SW 1271 (cell line): ENCODE measurements at places on chromosomes 2 and 18.

- no peak for DNase-seq
Observed at GRCh38 chr2:54604871-54605270, 118.6 kb upstream of the EML6 start.

DNA sequence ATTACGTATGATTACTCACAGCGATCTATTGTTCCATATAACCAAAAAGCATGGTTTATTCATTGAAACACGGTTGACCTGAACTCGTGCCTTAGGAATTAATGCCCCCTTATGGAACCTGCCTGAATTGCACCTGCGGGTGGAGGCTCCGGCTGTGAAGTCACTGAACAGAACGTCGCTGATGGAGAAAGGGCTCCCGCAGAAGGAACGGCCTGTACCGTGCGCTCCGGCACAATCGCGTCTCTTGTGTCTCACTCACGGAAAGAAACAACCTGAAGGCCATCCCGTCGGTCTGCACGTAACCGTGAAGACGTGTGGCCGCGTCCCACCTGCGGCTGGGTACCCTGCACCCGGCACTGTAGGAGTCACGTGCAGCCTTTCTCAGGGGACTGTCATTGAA lies 133.1 kb downstream of the NFATC1 start:
- peak; percentile 5 for DNase-seq

DNA sequence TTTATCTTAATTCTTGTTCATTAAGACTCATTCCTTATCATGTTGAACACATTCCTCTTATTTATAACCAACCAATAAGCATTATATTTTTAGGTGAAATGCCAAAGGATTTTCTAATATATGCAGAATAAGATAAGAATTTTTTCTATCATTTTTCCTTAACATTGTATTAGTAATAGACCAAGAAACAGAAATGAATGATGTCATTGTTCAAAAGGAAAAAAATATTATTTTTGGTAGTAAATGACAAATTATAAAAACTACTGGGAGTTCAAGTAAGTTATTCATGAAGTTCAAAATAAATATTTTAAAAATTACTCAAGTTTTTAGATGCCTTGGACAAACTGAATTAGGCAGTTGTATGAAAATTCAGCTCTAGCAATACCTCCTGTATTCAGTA lies 25.5 kb downstream of the DCAF17 start:
- DNase-seq, result no peak

DNA sequence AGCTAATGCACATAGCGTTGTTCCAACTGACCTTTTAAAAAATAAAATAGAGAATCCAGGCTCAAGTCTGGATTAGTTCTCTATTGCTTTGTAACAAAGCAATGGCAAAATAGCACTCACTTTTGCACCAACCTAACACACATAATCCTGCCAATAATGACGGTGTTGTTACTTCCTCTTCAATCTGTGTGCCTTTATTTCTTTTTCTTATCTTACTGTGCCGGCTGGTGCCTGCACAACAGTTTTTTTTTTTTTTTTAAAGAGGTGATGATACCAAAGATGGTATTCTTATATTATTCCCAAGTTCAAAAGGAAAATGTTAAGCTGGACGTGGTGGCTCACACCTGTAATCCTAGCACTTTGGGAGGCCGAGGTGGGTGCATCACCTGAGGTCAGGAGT lies 3.4 kb downstream of the PLB1 start:
- no peak for DNase-seq

DNA sequence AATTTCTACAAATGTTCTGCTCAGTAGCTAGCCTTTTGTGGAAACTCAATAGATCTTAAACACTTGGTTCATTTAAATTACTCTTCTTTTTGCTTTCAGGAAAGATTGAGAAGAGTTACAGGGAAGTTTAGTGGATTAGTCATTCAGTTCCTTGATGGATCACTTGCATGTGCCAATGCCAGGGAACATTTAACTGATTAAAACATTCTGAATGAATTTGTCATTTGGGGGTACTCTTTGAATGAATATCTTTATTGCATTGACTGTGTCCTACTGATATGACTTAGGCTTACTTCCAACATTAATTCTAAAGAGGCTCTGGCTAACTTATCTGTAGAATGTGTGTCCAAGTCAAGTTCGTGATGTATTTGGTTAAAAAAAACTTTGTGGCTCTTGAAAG lies 199.8 kb downstream of the PLCL1 start:
- DNase-seq, result no peak

DNA sequence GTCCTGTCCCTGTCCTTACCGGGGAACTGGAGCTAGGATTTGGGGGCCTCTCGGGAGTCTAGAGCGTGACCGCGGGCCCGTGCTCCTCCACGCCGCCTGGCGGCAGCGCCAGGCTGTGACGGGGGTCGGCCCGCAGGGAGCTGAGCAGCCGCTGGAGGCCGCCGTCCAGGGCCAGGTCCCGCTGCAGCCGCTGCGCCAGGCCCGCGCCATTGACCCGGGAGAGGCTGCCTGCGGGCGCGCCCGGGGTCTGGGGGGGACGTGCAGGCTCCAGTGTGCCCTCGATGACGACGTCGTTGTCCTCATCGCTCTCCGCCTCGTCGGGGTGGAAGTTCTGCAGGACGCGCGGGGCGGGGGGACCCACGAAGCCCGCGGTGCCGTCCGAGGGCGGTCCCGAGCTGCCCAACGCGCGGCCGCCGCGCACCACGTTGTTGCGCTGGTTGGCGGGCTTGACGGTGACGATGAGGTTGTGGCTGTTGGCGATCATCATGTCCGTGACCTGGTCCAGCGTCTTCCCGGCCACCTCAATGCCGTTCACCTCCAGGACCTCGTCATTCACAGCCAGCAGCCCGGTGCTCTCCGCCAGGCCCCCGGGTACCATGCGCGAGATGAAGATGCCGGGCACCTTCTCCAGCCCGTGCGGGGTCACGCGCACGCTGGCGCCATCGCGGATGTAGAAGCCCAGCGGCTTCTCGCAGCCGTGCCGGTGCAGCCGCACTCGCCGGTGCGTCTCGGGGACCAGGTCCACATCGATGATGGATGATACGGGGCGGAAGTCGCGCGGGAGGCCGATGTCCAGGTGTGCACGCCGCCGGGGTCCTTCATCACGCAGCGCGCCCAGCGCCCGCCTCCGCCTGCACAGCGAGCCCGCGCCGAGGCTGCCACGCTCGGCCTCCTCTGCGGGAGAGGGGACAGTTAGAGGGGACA lies 50.9 kb downstream of the ADNP2 start:
- no peak for DNase-seq

DNA sequence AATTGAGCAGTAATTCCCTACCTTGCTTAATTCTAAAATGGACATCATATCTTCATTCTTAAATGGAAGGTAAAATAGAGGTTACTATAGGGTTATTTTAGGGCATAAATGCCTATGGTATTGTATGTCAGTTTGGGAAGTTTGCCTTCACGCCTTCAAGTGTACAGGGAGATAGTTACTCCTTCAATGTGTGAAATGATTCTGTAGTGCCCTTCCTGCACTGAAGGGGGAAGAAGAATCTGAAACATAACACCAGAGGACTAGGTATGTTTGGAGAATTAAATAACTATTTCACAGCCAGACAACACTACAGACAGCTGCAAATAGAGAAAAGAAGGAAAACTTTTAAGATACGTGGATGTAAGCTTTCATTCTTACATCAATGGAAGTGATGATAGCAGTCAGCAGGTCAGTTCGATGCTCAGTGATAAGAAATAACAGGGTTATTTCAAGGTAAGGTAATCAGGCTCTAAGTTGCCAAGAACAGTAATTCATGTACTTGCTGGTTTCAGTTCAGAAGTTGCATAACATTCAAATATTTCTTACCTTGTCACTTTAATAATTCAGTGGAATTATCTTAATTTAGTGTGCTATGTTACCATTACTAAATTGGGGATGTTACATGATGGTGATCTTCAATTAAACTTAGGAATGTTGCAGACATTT lies 4.0 kb downstream of the PKP4 start:
- DNase-seq, result no peak

DNA sequence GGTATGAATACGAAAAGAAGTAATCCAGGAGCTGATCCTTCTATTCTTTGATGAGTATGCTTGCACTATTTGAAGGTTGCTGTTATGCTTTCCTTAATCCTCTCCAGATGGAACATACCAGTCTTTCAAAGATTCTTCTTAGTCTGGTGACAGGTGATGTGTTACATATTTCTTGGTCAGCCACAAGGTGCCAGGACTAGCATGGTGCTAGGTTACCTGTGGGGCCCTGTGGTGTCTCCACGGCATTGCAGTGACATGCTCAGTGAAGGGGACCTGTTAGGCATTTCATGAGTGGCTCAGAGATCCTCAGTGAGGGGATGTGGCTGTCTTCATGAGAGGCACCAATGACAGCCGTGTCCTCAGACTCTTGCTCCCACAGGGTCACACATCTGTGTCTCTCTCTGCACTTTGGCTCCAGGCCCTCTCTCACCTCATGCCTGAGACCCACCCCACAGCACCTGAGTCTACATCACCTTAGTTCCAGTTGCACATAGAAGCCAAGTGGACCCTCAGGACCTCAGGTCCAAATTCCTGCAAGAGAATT lies 13.1 kb upstream of the RAB31 start:
- no peak for DNase-seq

DNA sequence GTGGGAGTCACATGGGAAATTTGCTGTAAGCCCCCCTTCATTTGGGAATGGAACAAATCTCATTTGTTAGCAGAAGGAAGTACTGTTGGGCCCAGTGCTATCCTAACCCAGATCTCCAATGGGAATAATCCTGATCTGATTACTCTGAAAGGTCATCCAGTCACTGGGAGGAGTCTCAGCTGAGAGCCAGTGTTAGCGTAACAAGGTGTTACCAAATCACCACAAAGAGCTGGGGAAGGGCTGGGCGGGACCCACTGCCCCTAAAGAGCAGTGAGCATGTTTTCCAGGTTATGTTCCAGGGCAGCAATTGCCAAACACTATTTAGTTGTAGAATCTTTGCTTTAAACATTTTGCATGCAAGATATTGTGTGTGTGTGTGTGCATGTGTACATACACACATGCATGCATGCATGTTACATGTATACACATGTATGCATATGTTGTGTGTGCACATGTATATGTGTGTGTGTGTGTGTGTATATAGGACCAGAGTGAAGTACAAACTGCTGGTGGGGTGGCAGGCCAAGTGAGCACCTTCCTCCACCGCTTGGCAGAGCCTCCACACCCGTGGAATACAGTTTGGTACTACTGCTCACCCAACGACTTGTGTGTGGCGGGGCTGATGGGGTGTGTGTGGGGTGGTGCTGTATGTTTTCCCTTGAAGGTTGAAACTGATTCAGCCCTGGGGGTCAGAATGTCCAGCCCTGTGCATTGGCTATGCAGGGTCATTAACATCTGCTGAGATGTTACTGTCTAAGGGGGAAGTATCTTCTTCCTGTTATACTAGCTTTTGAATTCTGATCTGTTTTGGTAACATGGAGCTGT lies 15.2 kb downstream of the INPP5D start:
- no peak for DNase-seq

DNA sequence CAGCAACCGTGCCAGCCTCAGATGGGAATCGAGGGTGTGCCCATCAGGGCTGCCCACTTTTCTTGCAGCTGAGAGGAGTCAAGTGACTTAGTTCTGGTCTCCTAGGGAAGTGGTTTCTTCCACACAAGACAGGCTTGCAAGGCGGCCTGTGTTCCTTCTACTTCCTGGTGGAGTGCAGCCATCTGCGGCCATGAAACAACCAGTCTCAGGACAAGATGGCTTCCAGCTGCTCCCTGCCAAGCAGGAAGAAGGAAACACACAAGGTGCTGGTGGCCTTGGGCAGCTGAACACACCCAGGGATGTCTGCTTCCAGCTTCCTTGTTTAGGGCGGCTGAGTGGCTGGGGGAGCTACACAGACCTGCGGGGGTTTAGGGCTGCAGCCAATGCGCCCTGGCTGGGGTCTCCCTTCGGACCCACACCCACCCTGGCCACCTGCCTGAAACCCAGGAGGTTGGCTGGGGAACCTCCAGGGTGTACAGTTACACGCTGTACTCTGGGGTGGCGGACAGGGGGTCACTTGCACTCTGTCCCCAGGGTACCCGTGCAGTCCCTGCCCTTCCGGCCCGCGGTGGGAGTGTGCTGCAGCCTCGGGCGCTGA lies 34.7 kb downstream of the PTPN18 start:
- no peak for DNase-seq

DNA sequence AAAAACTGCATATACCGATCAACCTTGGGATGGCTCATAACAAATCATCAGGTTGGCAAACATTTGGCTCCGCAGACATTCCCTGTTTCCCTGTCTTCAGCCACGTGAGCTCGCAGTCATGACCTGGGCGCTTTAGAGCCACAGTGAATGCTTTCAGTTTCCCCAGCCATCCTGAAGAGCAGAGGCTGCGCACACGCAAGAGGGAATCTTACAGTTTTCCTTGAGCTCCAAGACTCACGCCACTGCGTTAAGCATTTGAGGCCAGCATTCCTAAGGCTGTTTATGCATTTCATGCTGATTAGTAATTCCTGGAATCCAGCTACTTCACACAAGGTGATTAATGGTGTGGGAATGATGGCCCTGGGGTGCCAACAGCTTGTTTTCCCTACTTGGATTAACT lies 95.1 kb downstream of the MTCL1 start:
- DNase-seq, result peak; percentile 71

DNA sequence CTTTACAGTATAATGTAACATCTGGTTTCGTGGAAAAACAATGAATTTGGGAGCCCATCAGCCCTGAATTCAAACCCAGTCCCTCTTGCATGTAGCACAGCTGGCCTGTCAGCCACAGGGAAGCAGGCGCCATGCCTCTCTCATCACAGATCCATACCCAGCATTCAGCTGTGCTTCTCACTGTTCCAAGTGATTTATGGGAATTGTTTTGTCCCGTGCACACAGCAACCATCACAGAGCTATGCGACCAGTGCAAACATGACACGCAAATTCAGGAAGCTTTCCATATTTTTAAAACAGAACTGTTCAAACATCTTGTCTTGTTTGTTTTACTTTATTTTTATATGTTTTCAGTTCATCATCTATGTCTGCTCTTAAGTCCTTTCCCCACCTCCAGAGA lies 496.1 kb downstream of the EIPR1 start:
- no peak for DNase-seq

DNA sequence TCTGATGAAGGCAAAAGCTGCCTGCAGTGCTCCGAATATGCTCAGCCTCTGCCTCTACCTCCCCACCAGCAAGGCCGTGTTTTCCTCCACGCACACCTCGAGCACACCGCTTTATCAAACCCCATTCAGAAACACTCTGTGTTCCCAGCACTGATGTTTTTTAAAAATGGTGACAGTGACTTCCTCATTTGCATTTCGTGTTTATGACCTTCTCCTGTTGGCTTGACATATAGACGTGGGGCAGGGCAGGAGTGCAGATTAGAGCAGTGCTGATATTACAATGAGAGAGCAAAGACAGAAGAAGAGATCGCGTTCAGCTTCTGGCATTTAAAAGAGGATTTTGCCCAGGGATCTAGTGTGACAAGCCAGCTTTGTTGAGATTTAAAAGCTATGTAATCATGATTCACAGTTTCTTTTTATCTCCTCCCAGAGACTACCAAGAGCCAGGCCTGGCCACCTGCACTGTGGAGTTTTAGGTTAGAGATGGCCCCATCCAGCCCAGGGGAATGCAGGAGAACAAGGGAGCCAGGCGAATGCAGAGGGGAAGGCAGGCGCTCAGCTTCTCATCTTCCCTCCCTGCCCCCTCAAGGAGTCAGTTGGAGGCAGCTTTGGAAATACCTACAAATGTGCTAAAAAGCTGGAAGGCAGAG lies 61.5 kb upstream of the NEDD4L start:
- DNase-seq, result no peak
